ENCODE measurements at places on chromosomes 11 and 22.

DNA sequence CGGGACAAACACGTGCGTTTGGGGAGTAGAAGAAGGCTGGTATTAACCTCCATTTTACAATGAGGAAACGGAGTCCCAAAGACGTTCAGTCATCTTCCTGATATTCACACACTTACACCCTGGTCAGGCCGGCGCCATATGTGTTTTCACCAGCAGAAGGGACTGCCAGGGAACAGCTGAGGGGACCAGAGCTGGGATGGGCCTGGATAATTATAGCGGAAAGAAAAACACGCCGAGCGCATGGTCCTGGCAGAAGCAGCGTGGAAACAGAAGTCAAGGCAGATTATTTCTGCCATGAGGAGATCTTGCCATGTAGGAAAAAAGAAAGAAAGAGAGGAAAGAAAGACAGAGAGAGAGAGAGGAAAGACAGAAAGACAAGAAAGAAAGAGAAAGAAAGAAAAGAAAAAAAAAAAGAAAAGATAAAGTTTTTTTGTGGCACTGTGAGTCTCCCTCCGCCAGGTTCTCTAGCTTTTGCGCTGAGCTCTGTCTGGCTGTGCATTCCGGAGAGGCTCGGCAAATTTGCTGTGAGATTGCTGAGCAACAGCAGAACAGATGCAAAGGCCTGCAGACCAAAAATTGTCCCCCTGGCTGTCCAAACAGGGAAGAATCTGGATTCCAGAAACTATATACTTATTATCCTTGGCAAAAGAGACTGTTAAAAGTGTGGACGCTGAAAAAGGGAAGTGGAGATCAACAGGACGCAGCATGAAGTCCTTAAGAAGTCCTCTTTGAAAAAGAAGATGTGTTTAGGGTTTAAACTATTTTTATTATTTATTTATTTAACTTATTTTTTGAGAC lies 1.3 kb upstream of the UCP2 start:
- peak; percentile 33 for DNase-seq

DNA sequence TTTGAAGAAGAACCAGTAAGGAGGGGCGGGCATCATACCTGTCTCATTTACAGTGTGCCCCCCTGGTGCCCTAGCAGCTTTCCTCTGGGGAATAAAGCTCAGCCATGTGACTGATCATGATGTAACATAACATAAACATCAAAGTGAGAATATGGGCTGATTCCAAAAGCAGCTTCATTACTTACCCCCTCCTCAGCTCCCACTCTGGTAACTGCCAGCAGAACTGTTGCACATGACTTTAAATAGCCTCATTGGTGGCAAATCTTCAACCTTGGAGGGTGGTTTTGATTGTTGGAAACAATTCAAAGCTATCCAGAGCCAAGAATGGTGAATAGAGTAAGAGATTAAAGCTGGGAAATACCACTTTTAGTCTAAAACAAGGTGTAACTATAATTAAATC lies 384.6 kb downstream of the BUD13 start:
- DNase-seq = no peak

DNA sequence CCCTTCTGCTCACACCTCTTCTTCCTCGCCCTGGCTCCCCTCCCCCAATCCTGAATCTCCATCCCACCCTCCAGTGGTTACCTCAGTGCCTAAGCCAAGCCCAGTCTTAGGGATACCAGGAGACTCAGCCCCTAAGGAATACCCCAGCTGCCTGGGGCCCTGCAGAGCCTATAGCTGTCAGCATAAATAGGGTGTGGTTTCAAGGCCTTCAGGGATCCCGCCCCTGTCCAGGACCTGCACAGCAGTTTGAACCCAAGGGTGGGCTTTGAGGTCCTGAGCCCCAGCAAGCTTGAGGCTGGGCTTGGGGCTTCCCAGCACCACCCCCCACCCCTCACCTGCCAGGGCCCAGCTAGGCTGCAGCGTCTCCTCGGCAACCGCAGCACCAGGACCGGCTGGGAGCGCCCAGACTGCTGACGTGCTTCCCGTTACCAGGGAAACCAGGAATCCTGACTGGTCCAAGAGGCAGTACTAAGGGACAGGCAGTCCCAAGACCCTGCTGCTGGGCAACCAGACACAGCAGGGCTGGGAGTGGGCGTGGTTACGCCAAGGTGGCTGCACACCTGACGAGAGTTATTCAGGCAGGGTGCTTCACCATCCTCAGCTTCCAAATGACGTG lies 13.7 kb downstream of the APBB1 start:
- DNase-seq = no peak

DNA sequence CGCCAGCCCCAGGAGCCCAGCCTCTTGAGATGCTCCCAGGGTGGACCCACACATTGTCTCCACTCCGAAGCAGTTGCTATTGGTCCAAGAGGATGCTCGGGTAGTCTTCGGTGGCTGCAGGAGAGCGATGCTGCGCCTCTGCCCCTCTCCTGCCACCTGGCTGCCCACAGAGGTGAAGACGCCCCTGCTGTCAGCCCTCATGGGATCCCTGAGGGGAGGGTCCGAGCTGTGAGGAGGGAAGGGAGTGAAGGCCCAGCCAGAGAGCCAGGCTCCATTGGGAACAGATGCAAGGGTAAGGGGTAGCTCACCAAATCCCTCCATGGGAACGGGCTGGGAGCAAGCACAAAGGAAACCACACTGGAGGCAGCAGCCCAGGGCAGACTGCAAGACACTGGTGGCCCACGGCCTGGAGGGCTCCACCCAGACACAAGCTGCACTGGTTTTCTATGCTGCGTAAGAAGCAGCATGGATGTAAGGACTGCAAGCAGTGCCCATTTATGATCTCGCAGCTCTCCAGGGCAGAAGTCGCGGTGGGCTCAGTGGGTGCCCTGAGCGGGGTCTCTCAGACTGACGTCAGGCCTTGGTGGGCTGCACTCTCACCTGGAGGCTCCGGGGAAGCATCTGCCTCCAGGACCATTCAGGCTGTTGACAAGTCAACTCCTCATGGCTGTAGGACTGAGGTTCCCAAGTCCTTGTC lies 15.7 kb downstream of the TSPAN32 start:
- DNase-seq = no peak

DNA sequence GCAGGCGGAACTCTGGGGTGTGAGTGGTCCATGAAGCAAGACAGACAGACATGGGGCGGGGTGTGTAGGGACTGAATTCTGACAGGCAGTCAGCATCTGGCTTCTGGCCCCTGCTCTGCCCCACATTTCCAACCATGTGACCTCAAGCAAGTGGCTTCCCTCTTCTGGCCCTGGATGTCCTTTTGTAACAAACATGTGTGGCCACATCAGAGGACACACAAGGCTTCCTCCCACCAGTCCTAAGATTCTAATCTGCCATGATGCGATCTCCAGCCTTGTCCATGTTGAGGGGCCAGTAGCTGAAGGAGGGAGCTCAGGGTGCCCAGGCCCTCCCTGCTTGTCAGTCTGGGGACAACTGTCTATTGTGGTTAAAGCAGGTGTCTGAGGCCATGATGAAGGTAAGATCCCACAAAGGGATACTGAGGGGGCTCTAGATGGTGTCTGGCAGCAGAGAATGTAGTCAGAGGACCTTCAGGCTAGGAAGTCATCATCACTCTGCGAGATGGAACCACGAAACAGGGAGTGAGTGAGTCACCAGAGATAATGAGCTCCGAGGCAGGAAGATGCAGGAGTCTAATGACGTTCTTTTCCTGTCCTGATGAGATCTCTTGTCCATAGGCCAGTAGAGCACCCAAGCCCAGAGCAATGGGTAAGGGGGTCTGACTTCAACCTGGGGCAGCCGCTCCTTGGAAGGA lies 27.4 kb downstream of the DRD2 start:
- no peak for DNase-seq

- no peak for DNase-seq
These were observed 8.7 kb upstream of the MPEG1 start for GRCh38 chr11:59221441-59221840.

GRCh38 chr11:72642043-72642883 lies 32.0 kb downstream of the PDE2A start:
- peak; percentile 55 for DNase-seq

DNA sequence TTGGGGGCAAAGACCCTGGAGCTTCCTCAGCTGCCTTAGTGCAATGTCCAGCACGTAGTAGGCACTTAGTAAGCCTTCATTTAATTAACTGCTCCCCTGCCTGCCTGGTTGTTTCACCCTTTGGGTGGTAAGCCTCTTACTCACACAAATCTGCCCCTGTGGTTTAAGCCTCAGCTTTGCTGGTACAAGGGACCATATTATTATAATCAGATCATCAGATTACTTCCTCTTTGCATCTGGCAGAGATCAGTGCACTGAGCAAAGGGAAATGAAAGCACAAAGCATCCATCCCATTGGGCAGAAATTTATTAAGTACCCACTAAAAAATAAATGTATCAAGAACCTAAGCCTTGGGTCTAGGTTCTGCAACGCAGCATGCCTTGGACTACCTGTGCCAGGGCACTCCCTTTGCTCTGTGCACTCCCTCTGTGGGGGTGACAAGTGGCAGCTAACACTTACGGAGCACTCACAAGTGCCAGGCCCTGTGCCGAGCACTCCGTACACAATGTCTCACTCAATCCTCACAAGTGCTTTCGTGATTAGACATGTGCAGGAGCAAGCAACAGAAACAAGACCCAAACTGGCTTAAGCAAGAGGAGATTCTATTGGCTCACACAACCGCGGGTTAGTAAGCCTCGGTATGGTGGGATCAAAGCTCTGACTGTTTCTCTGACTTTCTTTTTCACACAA lies 34.9 kb upstream of the DAGLA start:
- DNase-seq = no peak

- no peak for DNase-seq
These were observed 51.0 kb downstream of the CTNND1 start for GRCh38 chr11:57812634-57813033.

GRCh38 chr11:66568124-66568916 lies at the start of gene CTSF:
TSS of gene CTSF (minus strand) at chr11:66568606. CDS start at chr11:66568486, 120 bp downstream.
- peak; percentile 78 for DNase-seq
